ENCODE measurements at places on chromosomes 12 and 14.

DNA sequence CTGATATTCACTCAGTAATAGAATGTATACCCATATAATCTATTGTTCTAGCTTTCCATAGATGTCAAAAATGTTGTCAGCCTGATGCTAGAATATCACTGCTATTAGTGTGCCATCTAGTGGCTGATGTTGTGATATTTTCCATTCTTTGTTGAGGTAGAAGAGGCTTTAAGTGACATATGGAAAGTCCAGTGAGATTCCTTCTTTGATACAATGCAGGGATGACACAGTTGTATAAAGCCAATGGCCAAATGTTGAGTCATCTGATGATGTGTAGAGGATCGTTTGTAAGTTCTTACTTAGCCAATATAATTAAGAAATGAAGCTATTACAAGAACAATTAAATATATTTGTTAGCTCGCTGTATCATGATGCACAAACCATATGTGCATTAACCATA is 58.1 kb upstream of the PCED1B start:
- no peak for DNase-seq

DNA sequence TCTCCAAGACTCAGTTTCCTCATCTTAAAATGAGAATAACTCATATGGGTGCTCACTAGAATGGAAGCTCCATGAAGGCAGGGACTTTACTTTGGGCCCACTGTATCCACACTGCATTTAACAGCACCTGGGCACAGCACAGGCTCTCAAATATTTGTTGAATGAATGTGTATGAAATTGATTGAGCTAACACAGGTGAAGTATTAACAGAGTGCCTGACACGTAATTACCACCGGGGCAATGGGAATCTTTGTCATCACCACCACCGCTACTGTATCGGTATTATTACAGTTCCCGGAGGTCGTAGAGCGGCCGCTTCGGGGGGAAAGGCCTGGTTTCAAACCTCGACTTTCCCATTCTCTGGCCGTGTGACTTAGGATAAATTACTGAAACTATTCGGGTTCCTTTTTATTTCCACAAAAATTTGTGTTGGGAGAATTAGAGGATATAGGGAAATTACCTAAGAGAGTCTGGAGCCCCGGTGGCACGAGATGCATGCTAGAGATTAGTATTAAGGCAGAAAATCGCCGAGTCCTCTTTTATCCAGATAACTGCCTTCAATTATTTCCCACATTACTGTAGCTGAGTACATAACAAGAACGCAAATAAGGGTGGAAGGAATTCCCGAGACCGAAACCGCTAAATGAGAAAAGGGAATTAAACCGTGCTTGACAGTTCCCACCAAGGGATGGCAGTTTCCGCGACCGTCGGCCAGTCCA is 1.0 kb upstream of the RIC8B start:
- DNase-seq, result no peak

GRCh38 chr12:78308701-78309100 is 478.0 kb downstream of the NAV3 start:
- no peak for DNase-seq

DNA sequence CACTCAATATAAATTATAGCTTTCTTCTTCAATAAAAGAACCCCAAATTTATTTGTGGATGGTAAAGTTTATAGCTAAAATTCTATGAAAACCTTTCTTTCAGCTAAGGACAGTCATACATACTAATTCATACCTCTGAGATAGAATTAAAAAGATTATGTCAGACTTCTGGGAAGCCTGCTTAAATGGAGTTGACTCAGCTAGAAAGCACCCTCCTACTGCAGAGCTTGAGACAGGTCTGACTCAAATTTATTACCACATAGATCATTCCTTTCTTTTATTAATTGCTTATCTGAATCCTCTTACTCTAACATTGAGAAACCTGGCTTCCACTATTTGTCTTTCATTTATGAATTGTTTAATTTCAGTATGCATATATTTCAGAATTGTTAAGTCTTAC is 1007.0 kb upstream of the LRFN5 start:
- DNase-seq, result no peak

DNA sequence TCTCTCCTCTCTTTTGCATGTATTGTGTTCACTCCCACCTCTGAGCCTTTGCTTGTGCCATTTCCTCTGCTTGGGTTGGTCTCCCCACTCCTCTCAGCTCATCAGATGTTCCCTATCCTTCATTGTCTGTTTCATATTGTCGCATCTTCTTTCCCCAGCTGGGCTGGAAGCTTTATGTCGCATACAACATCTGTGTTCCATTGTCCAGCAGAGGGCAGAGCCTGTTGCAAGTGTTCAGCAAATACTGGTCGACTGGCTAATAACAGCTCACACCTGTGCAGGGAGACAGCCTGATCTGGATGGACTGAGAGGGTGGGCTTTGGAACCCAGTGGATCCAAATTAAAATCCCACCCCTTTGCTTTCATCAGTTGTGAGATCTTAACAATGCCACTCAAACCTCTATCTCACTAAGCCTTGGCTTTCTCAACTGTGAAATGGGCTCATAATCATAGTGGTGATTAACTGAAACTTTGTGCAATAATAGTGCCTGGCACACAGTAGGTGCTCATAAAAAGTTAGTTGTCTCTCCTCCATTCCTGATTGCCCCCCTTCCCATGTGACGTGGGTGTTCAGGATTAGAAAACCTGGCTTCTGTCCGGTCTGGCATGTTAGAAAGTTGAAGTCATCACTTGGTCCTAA is 75.8 kb downstream of the RIN3 start:
- DNase-seq, result no peak

GRCh38 chr12:28770322-28770721 is 378.8 kb upstream of the FAR2 start:
- no peak for DNase-seq

DNA sequence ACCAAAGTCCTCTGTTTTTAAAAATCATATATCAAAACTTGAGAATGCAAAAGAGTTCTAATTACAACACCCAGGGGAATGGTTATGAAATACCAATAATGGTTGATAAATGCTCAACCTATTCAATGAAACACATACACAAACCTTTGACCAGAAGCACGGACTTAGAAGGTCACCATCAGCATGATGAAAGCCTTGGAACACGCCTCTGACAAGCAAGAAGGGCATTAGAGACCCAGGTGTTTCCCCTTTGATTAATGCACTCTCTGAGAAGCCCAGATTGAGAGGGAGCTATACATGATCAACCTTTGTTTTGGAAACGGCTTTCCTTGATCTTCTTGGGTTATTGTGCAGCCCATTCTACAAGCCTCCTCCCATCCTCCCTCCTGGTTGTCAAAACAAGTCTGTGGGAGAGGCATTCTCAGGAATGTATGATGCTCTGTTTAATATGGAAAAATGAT is 69.0 kb downstream of the ZFP36L1 start:
- DNase-seq, result no peak

DNA sequence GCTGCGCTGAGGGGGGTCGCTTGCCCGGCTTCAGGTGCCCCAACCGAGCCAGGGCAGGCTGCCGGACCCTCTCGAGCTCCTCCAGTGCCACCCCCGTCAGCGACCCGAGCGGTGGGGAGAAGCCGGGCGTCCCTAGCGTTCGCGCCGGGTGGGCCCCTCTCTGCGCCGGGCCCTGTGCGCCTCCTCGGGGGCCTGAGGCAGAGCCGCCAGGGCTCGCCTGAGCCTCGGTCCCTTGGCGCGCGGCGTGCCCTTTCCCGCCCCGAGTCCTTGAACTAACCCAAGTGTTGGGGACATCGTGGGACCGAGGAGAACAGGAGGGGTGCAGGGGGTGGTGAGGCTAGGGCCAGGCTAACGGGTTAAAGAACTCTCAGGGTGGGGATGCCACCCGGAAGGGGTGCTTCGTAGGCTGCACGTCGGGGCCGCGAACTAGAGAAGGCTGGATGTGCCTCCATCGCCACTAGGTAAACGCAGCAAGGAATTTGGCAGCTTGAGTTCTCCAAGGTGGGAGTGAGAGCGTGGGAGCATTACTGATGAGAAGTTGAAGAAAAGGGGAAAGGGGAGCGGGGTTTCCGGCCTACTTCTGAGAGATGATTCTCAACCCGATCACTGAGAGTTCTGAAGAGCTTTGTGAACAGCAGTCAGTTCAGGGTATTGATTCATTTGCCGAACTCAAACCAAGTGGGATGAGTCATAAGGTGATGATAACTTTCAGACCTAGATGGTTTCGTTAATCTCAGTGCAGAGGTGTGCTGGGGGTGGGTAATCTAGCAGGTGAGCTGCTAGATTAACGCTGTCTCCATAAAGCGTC is 618 bp downstream of the RNF34 start:
- DNase-seq, result peak; percentile 52

GRCh38 chr14:103521438-103521950 is 1.1 kb downstream of the CKB start:
- DNase-seq, result no peak

- no peak for DNase-seq
Observed at GRCh38 chr14:69657950-69658355, 46.6 kb downstream of the SUSD6 start.

DNA sequence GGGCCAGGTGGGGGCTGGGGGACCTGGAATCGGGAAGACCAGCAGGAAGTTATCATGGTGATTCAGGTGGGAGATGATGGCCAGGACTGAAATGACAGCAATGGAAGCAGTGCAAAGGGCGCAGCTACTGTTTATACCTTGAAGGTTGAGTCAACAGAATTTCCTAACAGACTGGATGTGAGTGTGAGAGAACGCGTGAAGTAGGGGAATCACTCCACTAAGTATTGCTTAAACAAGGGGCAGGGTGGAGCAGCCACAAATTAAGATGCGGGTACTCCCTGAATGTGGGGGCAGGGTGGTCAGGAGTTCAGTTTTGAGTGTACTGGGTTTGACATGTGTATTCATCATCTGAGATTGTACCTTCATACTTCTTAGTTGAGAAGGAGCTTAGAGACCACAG is 45.1 kb downstream of the MYF5 start:
- DNase-seq, result no peak

DNA sequence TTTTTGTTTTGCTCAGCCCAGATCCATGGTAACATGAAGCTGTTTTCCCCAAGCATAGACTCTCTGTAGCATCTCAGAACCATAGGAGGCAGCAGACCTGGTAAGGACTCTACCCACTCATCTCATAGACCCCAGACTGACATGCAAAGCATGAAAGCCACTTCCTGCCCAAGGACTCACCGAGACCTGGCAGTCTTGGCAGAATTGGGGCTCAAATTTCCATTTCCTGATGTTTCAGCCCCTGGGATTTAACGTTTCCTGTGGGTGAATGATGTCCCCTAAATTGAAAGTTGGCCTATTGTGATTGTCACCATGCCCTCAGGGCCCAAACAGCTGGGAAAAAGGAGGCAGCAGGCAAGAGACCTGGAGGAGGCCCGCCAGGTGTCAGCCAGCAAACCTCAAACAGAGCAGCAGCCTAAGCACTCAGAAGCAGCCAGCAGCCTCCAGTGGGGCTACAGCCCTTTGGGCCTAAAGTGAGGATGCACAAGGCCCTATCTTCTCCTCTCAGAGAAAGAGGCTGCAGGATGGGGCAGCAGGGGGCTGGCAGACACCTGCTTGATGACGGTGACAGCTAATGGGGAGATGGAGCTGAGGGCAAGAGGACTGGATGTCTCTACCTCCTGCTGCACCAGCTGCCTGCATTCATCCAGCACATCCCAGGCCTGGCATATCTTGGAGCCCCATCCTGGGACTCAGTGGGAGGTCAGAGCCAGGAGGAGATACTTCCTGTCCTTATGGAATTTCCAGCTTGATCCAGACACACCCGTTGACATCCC is 8.5 kb downstream of the KRT85 start:
- DNase-seq, result no peak

DNA sequence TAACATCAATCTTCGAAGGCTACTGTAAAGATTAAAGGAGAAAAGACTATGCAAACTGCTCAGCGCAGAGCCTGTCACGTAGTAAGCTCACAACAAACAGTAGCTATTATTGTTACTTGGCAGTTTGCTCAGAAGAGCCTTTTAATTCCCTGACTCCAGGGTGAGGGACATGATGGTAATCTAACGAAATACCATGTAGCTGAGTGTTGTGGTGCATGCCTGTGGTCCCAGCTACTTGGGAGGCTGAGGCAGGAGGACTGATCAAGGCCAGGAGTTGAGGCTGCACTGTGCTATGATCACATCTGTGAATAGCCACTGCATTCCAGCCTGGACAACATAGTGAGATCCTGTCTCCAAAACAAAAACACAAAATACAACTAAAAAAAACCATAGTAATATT is 22.8 kb downstream of the HEBP1 start:
- no peak for DNase-seq

- no peak for DNase-seq
Observed at GRCh38 chr12:42666671-42667243, 77.2 kb upstream of the PRICKLE1 start.

DNA sequence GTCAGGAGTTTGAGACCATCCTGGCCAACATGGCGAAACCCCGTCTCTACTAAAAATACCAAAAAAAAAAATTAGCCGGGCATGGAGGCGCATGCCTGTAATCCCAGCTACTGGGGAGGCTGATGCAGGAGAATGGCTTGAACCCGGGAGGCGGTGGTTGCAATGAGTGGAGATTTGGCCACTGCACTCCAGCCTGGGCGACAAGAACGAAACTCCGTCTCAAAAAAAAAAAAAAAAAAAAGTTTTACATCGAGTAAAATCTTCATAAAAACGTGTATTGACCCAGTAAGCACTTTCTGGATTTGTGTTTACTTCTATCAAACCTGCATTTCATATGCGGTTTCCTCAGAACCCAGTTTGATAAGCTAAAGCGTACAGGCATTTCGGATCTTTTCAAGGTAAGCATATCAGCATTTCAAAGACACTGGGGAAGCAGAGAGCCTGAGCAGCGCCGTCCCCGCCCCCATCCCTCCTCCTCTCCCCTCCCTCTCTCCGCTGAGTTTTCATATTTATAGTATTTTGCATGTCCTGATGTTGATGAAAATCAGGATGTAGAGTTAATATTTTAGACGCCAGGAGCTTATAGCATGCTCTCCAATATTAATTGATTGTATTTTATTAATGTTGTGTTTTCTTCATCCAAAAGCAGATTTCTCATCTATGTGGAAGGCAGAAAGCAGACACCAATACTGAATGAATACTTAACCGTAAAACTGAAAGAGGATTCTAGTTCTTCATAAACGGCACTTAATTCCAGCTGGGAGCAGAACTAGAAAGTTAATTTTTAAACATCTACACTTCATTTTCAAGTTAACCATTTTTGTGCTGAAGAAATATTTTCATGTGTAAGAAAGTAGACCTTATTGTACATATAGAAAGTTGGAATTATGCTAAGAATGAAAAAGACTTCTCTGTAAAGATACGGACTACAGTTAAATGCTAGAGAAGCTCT is 9.2 kb upstream of the HIP1R start:
- no peak for DNase-seq

- no peak for DNase-seq
Observed at GRCh38 chr14:65789363-65789762, 376.8 kb downstream of the FUT8 start.

GRCh38 chr12:70190262-70191010 is 52.8 kb upstream of the CNOT2 start:
- no peak for DNase-seq

DNA sequence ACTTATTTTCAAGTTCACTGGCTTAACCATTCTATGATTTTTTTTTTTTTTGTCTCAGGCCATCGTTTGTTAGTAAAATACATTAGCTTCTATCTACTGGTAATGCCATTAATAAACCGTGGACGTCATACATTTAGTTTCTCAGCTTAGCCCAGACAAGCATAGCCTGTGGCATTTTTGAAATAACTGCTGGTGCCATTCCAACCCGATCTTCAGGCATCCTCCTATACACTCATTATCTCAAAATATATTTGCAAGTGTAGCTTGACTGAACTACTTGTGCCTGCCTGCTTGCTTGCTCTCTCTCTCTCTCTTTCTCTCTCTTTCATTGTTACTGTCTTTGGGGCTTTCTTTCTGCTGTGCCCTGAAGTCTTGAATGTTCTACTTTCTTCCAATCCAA is 12.7 kb upstream of the MBIP start:
- DNase-seq, result no peak

- no peak for DNase-seq
Observed at GRCh38 chr12:47122602-47123001, 42.8 kb upstream of the AMIGO2 start.
